ENCODE measurements at places on chromosomes 7 and 10.

DNA sequence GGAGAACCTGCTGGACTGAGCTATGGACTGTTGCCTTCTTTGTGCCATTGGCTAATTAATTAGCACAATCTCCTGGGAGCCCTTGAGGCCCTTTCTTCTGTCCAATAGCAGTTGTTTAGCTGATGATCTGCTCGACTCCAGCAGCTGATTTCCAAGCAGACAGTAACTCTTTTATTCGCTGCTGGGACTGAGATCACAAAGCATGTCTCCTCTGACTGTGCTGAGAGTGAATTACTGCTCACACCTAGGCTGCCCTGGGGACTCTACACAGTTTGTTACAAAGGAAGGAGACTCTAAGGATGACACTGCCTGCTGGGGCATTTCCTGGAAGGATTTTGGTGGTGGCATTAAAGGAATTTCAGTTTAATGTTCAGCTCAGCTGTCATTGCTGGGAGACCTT lies 31.4 kb downstream of the CASP7 start:
- DNase-seq = no peak

DNA sequence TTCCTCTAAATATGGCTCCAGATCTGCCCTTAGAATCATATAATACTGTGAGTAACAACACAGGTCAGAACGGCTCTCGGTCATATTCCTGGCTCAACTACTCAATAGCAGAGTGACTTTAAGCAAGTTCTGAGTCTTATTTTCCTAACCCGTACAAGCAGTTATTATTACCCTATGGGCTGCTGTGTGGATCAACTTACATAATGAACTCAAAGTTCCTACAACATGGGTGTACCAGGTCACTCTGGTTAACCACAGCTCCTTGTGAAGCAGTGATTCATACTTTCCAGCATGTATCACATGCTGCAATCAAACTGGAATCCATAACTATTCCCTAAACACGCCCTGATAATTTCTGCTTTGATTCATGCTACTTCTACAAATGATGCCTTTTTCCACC lies 107.3 kb downstream of the LRRN3 start:
- no peak for DNase-seq

- DNase-seq = peak; percentile 89
Observed at GRCh38 chr7:152677808-152678670, 2.1 kb upstream of the XRCC2 start.

DNA sequence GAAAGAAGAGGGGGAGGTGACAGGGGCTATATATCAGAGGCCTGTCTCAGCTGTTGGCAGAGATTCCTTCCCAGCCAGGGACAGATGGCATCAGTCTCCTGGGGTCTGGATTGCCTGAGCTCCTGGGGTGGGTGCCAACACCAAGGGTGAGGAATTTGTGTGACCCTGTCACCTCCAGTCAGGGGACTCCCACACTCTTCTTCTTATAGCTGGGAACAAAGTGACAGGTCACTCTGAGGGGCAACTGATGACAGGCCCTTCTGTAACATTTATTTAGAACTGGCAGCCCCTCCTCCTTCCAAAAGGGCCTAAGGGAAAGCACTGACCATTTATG lies 53.7 kb upstream of the DUSP5 start:
- DNase-seq = no peak

- no peak for DNase-seq
Observed at GRCh38 chr7:10221084-10221483, 752.6 kb upstream of the PHF14 start.

GRCh38 chr7:36207451-36208291 lies 54.6 kb downstream of the EEPD1 start:
- no peak for DNase-seq

DNA sequence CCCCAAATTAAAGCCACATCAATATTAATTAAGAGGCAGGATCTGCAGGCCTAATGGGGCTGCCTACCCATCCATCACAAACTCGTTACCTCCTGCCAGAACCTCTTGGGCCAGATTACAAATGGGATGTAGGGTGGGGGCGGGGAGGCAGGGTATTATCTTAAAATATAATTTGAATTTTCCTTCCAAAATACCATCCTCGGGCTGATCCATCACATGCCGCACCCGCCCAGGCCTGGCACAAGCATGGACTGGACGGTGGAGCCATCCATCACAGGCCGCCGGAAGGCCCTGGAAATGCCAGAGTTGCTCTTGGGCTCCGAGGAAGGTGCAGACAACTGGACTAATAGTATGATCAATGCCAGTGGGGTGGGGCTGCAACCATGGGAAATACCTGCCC lies 212.8 kb downstream of the GRID1 start:
- no peak for DNase-seq

DNA sequence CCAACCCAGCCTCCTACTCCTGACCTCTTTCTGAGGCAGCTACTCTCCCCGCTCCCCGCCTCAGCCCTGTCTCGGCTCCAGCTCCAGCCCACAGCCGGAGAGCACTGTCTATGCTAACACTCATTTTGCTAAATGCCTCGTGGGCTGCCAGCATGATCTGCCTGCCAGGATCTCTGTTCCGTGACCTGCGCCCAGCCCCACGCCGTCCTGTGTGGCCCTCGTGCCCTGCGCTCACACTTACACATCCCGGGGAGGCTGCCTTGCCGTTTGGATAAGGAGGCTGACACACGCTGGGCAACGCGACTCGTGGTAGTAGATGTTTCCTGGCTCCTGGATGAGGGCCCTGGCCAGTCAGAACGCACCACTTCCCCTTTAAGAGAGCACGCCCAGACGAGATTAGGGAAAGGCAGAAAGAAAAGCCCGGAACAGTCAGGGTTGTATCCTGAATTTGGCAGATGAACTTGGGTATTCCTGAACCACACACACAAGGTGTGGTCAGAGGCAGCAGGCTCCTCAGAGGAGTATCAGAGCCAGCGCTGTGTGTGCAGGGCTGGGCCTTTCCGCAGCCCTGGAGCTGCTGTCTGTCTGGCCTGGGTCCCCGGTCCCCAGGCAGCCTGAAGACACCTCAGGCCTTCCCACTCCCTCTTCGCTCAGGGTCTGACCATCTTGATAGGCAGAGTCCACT lies 97.7 kb upstream of the EFCAB10 start:
- no peak for DNase-seq

DNA sequence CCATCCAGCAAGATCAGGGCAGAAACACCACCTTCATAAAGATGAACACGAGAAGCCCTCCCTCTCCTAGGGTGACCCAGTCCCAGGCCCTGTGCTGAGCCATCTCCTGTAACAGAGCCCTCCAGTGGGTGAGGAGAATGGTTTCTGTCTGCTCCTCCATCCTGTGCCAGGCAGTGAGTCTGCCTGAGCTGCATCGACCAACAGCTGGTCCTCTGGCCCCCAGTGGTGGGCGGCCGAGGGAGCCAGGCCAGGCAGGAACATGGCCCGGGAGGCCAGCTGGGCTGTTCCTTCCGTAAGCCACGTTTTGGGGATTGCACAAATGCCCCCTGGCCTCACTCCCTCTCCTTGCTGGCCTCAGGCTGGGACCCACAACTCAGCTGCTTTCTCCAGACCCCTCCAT lies 73.5 kb downstream of the GRB10 start:
- no peak for DNase-seq

DNA sequence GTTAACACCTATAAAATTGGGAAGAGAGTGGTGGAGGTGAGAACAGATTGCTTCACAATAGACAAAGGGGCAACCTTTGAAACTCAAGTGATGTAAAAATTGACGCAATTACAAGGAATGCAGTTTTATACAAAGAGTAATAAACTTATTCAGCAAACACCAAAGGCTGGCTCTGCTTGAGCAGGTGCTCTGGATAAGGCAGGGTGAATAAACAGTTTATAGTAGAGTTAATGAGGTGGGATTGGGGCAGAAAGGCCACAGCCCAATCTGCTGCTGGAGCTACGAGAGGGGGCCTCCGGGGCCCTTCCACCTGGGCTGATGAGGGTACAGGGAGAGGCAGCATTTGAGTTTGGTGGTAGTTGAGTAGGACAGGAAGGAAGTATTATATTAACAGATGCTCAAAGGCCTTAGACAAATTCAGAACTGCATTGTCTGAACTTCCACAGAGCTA lies 6.0 kb downstream of the MUC12 start:
- peak; percentile 41 for DNase-seq

GRCh38 chr10:119772334-119772733 lies 46.5 kb downstream of the INPP5F start:
- no peak for DNase-seq

DNA sequence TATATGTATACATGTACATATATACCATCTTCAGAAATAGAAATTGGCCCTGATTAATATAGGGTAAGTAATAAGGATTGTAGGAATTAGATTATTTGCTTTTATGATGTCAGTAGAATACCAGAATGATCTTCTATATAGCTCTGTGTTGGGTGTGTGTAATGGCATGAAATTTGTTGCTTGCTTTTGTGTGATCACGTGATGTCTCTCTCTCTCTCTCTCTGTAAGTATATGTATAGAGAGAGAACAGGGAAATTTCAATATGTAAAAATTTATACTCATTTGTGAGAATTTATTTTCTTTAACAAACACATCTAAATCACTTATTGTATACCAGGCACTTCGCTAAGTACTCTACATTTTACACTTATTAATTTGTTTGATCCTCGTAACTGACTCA lies 272.7 kb downstream of the BICC1 start:
- DNase-seq = no peak

DNA sequence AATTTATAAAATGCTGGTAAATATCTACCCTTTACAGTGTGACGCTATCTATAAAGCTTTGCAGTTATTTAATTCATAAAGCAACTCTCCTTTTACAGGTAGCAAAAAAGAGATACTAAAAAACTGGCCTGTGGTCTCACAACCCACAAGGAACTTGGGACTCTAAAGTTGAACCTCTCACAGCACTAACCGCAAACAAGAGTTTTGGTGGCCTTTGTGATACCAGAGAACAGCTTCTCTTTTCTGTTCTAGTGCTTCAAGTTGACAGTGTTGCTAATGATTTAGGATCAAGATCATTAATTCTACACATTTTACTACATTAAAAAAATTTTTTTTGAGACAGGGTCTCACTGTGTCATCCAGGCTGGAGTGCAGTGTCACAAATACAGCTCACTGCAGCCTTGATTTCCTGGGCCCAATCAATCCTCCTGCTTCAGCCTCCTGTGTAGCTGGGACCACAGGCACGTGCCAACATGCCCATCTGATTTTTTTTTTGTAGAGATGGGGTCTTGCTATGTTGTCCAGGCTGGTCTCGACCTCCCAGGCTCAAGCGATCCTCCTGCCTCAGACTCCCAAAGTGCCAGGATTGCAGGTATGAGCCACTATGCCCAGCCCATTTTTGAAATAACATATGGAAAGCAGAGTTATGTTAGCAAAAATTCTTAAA lies 56.0 kb upstream of the ST8SIA6 start:
- no peak for DNase-seq

DNA sequence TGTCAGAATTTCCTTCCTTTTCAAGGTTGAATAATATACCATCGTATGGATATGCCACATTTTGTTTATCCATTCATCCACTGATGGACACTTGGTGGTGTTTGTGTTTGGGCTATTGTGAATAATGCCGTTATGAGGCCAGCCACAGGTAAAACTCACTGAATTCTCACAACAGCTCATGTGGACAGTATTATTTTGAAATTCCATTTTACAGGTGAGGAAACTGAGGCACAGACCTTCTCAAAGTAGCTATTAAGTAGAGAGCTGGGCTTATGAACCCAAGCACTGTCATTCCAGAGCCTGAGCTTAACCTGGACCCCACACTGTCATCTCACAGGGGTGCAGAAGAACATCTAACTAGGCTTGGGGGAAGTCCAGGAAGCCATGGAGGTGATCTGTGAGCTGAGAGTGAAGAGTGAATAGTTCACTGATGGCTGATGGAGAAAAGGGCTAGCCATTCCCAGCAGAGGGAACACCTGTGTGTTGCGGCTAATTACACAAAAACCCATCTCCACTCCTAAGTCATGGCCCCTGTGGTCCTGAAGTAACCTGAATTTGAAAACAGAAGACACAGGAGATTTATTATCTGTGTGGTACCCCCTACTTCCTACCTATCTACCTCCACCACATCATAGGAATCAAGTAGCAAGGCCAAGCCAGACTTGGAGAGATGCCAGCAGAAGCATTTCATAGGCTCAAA lies 8.7 kb downstream of the INMT start:
- DNase-seq = no peak

DNA sequence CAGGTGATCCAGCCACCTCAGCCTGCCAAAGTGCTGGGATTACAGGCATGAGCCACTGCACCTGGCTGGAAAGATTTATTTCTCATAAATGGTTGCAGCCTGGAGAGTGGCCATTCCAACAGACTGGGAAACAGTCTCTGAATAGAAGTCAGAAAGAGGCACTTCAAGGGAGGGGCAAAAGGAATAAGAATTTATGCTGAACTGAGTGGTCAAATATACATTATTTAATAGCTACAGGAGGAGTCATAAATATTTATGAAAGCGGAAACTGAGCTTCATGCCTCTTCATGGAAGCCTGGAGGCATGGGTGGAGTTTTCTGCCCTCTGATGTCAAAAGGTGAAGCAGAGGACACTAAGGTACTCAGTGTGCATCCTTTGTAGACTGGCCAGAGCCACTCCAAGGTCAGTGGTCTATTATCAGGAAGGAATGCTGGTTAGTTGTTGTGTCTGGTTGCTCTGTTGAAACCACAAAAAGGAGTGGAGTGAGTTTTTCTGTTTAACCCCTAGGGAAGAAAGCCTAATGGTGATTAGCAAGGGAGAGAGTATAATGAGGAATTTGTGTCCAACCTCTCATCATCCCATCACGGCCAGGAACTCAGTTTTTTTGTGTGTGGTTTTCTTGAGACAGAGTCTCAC lies 9.3 kb upstream of the NRBF2 start:
- no peak for DNase-seq

- no peak for DNase-seq
Observed at GRCh38 chr7:100559127-100559526, 14.6 kb downstream of the SAP25 start.

DNA sequence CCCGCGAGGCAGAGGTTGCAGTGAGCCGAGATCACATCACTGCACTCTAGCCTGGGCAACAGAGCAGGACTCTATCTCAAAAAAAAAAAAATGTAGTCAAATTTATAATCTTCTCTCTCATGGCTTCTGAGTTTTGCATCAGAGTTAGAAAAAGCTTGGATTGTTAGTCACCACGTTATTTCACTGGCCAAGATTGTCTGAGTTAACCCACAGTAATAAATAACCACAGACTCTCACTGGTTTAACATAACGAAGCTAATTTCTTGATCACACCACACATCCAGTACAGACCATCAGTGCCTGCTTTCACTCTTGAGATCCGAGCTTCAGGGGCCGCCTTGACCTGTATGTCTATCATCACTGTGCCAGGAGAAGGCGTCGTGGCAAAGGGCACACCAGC lies 116.8 kb upstream of the JCAD start:
- no peak for DNase-seq

GRCh38 chr7:112448891-112449290 lies 1.4 kb upstream of the IFRD1 start:
- DNase-seq = no peak
